Stimulated activated CD4-positive, alpha-beta T cell treated with anti-CD3 and anti-CD28 coated beads, Interleukin-4, amount 100 ng/mL, for 1 hour (primary cell): ENCODE measurements at places on chromosomes 11 and 22.
A peak's percentile ranks its signal among the peaks of the same experiment; 100 is the strongest.

DNA sequence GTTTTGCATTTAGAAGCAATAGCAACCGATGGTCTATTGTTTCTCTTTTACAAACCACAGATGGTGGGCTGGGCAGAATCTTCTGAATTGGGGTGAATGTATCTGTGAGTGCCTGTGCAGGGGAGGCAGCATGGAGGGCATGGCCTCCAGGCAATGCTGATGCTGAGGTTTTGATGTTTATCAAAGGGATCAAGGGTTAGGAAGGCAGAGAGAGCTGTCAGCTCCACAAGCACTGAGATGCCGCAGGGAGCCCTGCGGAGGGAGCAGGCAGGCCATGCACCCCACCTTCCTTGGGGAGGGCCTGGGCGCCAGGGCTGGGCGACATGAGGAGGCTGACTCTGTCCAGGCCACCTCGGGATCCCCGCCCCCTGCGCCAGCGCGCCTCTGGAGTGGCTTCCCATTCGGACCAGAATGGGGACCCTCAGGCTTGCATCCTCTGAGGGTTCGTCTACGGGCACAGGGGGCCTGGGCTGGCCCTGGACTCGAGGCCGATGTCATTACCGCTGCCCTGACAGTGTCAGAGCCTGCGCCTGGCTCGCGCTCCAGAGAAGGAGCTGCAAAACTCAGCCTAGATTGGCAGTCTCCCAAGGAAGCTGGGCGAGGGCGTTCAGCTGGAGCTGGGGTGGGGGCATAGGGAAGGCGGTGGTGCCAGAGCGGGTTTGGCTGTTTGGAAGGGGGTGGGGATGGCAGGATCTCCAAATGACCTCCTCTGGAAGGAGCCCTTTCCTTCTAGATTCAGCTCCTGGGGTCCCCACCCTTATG is 13.9 kb upstream of the TH start:
- DNase-seq: no peak

- no peak for DNase-seq
Observed at GRCh38 chr11:76495019-76495418, 50.2 kb downstream of the EMSY start.

- DNase-seq: no peak
Observed at GRCh38 chr11:16018931-16019330, 337.4 kb downstream of the SOX6 start.

DNA sequence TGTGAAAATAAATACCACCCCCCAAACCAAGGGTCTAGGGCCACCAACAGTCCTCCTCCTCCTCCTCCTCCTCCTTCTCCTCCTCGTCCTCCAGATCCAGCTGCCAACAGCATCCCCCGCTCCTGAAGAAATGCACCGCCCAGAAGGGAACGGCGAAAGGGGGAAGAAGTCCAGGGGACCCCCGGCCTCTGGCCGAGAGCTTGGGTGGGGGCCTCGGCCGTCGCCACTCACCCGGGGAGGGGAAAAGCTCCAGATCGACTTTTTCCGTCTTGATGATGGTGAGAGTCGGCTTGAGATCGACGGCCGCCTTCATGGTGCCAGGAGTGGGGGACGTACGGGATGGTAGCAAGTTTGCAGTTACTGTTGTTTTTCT is 65.7 kb downstream of the ETS1 start:
- peak; percentile 37 for DNase-seq

- no peak for DNase-seq
Observed at GRCh38 chr22:25403811-25404471, 160.5 kb upstream of the GRK3 start.

GRCh38 chr22:19218541-19219233 is 40.2 kb upstream of the SLC25A1 start:
- no peak for DNase-seq

DNA sequence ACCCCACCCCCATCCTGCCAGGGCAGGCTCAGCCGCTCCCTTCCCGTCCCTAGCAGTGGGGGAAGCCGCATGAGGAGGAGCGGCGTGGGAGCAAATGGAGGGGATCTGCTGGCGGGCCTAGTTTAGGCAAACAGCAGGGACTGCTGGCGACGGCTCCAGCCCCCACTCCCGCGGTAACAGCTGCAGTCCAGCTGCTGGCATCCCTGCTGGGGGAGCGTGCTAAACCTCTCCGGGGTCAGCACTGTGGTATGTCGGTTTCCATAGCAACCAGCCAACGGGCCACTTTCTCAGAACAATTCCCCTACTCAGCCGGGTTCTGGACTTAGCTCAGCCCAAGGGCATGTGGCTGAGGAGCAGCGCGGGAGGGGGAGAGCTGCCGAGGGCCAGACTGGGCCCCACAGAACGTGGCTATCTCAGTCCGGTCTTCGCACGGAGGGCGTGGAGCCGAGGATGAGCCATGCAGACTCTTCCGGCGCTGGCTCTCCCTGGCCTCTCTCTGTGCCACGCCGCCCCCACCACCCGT is 98.8 kb downstream of the PKNOX2 start:
- DNase-seq: no peak

GRCh38 chr11:9726321-9727022 is 62.6 kb downstream of the SWAP70 start:
- no peak for DNase-seq

GRCh38 chr11:128530118-128531074 is 57.0 kb downstream of the ETS1 start:
- DNase-seq: no peak

DNA sequence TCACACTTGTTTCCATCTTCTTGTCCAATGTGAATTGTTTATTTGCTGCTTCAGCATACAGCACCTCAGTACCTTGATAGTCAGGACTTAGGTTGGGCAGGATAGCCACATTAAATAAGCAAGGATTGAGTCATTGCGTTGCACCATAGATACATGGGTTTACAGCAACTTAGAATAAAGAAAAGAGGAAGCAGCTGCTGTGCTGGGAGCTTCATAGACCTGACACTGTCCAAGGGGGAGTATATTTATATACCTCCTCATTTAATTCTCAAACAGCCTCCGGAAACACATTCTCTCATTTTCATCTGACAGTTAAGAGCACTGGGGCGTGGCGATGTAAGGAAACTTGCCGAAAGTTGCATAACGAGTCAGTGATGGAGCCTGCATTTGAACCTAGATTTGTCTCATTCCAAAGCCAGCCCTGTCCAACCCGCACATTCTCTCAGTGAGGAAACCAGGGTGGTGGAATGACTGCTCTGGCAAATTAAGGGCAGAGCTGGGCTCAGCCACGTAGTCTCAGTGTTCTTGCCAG is 42.2 kb downstream of the UBASH3B start:
- no peak for DNase-seq

DNA sequence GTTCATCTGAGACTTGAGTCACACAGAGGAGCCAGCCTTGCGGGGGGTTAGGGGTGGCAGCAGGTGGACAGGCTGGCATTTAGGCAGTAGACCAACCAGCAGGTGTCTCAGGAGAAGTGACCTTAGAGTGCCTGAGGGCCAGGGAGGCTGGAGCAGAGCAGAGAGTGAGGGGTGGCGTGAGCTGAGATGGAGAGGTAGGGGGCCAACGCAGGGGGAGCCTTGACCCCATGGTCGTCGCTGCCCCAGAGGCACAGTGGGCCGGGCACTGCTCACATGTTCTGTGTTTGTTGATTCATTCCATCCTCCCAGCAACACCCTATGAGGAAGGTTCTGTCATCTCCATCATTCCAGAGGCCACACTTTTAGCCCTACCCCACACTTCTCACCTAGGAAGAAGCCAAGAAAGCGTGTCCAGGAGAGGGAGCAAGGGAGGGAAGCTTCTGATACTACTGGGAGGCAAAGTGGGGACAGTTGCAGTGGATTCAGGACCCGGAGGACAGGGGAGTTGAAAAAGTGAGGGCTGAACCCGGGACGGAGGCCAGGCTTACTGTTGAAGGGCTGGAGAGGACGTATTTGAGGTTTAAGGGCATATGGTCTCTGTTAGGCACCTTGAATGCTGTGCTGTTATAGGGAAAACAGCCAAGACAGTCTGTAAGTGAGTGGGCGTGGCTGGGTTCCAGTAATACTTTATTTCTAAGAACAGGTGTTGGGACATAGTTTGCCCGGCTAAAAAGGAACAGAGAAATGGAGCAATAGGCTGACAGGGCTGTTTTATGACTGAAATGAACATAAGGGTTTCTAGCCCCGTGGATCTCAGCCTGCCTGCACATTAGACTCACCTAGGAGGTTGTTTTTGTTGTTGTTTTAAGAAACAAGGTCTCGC is 7.3 kb downstream of the SART1 start:
- no peak for DNase-seq
